ENCODE measurements at places on chromosomes 13 and 19.

DNA sequence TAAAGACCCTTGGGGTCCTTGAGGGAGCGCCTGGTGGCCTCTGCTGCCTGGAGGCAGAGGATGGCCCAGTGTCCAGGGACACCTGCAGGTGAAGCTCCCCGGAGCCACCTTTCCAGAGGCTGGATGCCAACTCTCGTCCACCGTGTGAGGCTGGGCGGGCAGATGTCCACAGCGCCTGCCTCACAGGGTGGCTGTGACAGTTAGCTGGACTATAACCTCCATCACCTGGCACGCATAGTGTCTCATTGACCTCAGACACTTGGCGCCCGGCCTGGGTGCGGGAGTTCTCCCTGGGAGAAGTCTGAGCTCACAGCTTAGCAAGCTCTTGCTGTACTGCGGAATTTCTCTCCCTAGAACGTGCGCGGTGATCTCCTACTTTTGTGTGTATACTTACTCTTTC, 9.8 kb downstream of the BICRA start:
- no peak for DNase-seq

DNA sequence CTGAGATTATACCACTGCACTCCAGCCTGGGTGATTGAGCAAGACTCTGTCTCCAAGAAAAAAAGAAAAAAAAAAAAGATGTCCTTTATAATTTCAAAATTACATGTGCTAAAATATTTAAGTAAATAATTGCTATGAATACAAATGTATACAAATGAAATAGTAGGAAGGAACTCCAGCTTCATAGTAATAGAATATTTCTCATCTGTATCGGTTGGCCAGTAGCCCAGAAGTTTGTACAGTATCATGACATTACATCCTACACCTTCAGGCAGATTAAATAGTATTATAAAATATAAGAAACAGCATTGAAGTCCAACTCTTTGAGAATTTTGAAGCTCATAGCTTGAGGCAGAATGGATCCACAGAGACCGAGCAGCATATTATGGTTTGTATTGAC, 36.5 kb upstream of the CLDN10 start:
- no peak for DNase-seq

- DNase-seq = peak; percentile 45
Observed at GRCh38 chr19:49987159-49987698, 26.3 kb upstream of the SIGLEC11 start.

- no peak for DNase-seq
Observed at GRCh38 chr13:111354789-111355188, 34.3 kb downstream of the TEX29 start.

- no peak for DNase-seq
Observed at GRCh38 chr19:28130066-28130511, 1082.9 kb downstream of the UQCRFS1 start.

DNA sequence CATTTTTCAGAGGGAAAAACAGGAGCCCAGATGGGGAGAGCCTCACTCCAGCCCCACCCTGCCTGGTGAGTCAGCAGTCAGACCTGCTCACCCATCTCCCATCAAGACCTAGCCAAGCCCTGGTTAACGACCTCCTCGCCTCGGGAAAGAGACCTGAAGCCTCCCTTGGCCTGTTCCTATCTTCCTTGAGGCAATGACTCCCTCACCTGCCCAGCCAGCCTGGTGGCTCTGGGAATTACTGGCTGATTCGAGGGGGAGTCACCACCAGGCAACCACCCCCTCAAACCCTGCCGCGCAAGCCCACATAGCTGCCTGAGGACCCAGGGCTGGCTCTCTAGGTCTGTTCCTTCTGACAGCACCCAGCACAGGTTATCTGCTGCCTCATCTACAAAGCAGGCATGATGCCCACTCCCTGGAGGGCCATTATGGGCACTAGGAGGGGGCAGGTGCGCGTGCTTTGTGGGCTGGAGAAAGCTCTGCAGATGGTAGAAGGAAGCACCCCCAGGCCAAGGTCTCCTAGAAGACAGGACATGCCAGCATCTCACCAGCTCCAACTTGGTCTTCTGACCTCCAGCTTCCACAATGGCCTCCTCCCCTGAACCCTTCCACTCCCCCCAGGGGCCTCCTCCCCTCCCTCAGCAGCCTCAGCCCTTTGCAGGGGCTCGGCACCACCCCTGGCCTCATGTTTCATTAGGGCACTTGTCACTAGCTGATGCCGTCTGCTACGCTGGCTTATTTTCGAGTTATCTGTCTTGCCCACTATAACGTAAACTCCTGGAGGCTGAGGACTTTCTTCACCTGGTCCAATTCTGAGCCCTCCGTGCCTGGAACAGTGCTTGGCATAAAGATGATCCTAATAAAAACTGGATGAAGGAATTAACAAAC, 10.4 kb downstream of the DEDD2 start:
- no peak for DNase-seq

GRCh38 chr13:99500839-99501183, 461 bp upstream of the TM9SF2 start:
- no peak for DNase-seq
